ENCODE measurements at places on chromosomes 3 and 15.

DNA sequence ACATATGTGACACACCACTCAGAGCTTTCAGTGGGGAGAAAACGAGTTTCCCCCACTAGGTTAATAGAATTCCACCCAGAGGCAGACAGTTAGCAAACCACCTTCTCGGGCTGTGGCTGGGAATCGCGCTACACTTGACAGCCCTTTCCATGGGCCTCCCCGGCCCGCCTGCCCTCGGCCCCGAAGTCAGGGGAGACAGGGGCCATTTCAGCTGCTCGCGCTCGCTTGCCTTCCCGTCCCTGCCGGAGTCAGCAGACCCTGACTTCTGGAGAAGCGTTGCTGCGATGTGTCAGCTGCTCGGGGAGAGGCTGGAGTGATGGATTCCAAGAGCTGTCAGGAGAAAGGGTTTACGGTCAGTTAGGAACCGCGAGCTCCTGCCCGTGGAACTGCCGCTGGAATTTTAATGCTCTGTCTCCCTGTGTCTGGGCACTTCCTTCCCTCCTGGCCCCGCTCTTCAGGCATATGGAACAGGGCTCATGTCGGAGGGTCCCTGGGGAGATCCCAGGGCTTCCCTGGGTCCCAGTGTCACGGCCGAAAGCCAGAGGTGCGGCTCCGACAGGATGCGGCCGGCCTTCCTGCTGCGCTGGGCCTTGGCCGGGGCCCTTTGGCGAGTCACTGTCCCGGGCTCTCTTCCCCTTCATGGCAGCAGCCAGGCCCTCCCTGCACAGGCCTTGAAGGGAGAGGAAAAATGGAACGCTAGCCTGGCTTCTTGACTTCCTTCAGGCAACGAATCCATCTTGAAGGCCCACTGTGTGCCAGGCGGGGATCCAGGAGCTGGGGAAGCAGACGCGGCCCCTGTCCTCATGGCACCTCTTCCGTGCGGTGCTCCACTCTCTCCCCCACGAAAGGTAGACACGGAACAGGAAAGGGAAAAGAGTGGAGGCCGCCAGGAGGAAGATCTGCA is 38.4 kb upstream of the VPS8 start:
- no peak for DNase-seq

- peak; percentile 7 for DNase-seq
These were observed 165.0 kb downstream of the ABHD5 start for GRCh38 chr3:43855674-43856299.

DNA sequence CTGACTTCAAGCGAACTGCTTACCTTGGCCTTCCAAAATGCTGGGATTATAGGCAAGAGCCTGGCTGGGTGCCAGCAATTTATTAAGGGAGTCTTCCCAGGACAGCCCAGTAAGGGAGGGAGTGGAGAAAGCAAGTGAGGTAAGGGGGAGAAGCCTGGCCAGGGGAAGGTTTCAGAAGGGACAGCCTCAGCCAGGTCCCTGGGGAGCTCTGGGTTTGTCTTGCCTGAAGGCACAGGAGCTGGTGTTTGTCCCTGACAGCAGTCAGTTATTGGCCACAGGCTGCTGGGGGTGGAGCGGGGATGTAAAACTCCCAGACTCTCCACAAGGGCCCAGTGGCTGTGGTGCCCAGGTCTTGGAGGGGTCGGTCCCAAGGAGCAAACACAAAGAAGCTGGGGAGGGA is 33.0 kb upstream of the CDCP1 start:
- DNase-seq = no peak

- no peak for DNase-seq
These were observed 54.7 kb upstream of the USP3 start for GRCh38 chr15:63449731-63450130.

DNA sequence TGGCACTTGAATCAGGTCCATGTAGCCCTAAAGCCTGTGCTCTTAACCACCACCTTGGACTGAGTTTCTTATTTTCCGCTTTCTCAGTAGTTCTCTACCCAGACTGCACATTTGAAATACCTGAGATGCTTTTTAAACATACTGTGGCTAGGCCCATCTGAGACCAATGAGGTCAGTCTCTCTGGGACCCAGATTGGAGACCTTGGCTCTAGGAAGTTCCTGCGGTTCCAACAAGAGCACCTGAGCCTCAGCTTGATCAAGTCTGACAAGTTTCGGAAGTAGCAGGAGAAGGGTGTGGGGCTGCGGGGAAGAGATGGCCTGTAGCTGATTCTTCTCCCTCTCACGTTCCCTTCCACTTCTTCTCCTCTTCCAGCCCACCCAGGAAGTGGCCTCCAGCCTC is 11.5 kb upstream of the TSEN2 start:
- DNase-seq = no peak

DNA sequence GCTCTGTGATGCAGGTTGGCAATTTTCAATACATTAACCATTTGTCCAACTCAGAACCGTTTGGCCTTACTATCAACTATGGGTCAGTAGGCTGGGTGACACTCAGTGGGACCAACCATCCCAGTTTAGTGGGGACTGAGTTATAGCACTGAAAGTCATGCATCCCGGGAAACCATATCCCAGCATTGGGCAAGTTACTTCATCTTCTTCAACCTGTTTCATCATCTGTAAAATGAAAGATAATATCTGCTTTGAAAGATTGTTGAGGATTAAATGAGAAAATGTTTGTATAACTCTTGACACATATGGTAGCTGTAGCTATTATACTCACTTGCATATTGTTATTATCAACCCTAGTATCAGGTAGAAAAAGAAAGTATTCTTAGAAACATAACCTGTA is 11.9 kb downstream of the RAB27A start:
- no peak for DNase-seq

DNA sequence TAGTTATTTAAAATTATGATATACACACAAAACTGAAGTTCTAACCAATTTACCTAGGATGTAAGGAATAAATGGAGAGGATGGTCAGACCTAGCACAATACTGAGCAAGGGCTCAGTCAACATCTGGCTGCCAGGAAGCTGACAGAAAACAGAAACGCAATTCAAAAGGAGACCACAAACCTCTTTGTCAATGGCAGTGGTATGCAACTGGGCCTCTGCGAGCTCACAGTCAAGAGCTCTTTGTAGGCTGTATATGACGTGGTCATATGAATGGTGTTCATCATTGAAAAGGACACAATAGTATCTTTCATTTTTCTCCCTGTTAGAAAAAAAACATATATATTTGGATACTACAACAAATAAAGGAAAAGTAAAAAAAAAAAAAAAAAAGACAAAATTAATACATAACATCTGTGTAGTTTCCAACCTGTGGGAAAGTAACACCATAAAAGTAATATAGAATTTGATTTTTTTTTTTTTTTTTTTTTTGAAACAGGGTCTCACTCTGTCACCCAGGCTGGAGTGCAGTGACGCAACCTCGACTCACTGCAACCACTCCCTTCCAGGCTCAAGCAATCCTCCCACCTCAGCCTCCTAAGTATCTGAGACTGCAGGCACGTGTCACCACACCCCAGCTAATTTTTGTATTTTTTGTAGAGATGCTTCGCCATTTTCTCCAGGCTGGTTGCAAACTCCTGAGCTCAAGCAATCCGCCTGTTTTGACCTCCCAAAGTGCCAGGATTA is 37.9 kb downstream of the UBR1 start:
- DNase-seq = peak; percentile 3

GRCh38 chr3:109089265-109089664 is 28.7 kb downstream of the MORC1 start:
- DNase-seq = no peak

GRCh38 chr3:120203016-120203415 is 82.0 kb downstream of the GPR156 start:
- DNase-seq = no peak

GRCh38 chr15:66014022-66014421 is 144.7 kb downstream of the RAB11A start:
- no peak for DNase-seq

GRCh38 chr3:23552506-23552905 is 253.2 kb upstream of the UBE2E1 start:
- DNase-seq = no peak

GRCh38 chr3:193743702-193744047 is 150.7 kb downstream of the OPA1 start:
- DNase-seq = peak; percentile 44

- no peak for DNase-seq
These were observed 189.9 kb downstream of the VGLL3 start for GRCh38 chr3:86801066-86801465.

GRCh38 chr3:170768334-170768801 is 101.6 kb downstream of the RPL22L1 start:
- no peak for DNase-seq

GRCh38 chr3:170953736-170954135 is 45.3 kb upstream of the EIF5A2 start:
- no peak for DNase-seq

DNA sequence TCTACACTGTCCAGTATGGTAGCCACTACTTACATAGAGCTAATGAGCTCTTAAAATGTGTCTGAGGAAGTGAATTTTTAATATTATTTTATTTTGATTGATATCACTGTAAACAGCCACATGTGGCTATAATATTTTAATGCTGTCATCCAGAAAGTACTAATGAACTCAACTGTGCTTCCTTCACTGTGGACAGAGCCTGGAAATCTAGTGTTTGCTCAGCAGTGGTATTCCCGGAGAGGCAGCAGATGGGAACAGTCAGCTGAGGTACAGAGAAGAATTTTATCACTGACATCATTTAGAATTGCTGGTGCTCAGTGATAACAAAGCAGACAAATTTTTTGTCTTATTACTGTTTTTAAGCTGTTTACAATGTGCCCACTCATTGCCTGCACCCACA is 68.7 kb upstream of the ACP3 start:
- no peak for DNase-seq

- no peak for DNase-seq
These were observed 28.4 kb downstream of the DNAJC19 start for GRCh38 chr3:180961087-180961486.

DNA sequence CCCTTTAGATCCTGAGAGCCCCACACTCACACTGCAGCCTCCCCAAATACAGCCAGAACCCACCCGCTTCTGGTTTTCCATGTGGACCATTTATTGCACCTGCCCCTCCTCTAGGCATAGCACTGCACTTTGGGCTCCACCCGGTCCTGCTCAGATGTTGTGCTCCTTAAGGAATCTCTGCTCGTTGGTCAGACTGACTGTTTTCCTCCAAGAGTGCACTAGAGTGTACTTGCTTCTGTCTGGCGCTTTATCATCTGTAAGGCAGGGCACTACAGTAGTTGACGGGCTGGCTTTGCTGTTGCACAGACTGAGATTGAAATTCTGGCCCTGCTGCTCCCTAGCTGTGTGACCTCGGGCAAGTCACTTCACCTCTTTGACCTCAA is 124.1 kb downstream of the CACNA1D start:
- no peak for DNase-seq

- DNase-seq = no peak
These were observed 59.7 kb upstream of the MAGI1 start for GRCh38 chr3:66098436-66098835.

GRCh38 chr3:154316974-154317767 is 7.1 kb downstream of the DHX36 start:
- DNase-seq = no peak

DNA sequence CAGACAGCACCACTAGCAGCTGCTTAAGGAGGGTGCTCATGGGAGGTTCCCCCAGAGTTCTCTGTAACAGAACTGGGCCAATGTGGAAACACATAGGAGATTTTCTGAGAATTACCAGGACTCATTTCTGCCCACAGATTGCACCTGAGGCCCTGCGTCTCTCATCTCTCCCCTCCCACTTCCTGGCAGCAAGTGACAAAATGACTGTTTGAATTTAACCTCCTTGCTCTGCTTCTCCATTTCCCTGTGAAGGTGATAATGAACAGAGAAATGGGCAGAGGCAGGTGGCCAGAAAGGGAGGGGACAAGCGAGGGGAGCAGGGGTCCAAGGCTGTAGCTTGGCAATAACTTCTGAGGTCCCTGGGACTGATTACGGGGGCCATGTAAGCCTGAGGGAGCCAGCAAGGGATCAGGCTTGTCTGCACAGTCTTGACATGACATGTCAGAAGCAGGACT is 8.0 kb downstream of the EPHB1 start:
- no peak for DNase-seq

Measured in stimulated activated effector memory CD8-positive, alpha-beta T cell treated with anti-CD3 and anti-CD28 coated beads, Interleukin-12 subunit alpha, Interleukin-12 subunit beta, amount 100 ng/mL, for 72 hours (primary cell).